ENCODE measurements at places on chromosomes 5 and 9.

DNA sequence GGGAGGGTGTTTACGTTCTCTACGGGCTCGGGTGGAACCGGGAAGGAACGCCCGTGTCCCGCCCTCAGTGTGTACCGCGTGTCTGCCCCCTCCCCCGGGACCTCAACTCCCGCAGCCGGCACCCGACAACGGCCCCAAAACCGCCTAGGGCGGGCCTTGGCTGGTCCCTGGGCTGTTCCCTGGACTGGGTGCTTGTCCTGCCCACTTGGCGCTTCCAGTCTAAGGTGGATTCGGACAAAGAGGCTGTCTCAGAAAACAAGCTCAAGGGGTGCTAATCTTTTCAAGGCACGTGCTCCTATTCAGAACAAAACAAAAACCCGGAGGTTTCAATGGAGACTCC is 379 bp upstream of the CLK4 start:
- no peak for DNase-seq

GRCh38 chr5:92380069-92380770 is 997.1 kb upstream of the ARRDC3 start:
- DNase-seq = no peak

DNA sequence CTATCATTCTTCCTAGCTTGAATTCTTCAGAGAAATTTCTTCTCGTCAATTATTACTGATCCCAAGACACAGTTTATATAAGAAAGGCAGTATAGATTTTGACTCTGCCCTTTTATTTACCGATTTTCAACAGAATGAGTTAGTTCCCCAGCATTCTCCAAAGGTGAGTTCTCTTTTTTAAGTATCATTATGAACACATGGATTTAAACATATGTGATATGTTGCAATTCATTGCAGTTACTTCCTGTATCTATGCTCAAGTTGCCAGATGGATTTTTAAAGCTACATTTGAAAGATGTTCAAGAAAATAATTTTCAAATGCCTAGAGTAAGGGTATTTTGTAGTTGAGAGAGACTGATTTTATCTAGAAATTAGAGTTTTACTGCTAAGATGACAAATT is 8.4 kb downstream of the WDR41 start:
- no peak for DNase-seq

GRCh38 chr9:106953174-106953573 is 90.2 kb downstream of the ZNF462 start:
- DNase-seq = no peak

- DNase-seq = no peak
Observed at GRCh38 chr5:151174612-151175101, 17.1 kb upstream of the ANXA6 start.

DNA sequence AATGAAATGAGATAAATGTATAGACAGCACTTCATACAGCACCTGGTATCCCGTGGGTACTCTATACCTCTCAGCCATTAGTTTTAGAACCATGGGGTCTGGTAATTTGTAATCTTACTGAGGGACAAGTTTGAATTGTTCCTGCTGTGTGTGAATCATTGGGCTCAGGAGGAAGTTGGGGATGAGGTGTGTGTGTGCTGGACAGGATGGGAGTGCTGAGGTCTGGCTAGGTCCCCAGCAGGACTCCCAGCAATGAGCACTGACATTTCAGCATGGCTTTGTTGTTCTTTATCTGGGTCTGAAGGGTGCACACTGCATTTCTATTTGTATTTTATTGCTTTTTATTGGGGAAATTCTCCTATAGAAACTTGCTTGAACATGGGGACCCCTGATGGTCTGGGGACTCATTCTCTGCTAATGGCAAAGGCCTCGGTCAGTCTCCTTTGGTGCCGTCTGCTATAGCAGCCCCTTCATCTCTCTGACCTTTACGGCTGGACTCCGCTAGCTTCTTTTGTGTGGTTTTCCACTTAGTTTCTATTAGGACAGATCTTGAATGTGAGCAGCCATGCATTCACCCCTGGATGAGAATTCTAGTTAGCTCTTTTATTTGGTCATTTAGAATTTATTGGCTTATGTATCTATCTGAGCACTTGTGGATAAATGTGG is 98.1 kb downstream of the SREK1 start:
- no peak for DNase-seq

DNA sequence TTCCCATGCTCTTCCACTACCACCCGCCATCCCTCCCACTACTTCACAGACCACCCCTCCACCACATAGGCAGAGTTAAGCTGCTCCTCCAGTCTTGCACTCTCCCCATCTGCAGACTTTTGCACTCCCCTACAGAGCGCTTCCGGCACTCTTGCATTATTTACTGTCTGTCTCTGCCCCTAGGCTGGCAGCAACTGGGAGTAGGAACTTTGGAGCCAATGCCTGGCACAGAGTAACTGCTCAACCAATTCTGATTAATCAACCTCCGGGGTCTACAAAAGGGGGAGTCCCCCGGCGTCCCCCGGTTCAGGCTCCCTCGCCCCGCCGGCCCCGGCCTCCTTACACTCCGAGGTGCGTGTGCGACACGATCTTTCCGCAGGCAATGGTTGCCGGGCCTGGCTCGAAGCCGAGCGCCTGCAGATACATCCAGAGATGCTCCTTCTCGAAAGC is 498 bp downstream of the HAUS6 start:
- no peak for DNase-seq

DNA sequence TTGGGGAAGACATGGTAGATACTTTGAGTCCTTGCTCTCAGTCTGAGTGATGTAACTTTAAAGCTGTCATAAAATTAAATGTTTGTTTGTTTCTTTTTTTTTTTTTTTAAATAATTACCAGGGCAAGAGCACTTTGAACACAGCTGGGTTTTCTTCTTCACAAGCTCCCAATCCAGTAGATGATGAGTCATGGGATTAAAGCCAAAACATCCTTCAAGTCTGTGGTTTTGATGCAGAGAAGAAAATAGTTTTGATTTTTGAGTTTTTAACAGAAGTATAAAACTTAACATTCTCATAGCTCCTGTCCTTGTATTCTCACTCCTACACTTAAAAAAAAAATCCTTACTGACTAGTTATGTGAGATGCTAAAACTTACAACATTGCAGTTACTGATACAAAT is 34.8 kb upstream of the IL31RA start:
- no peak for DNase-seq

- no peak for DNase-seq
Observed at GRCh38 chr5:73823508-73823925, 197.5 kb downstream of the ARHGEF28 start.

GRCh38 chr9:134661791-134662142 is 20.2 kb downstream of the COL5A1 start:
- DNase-seq = no peak

DNA sequence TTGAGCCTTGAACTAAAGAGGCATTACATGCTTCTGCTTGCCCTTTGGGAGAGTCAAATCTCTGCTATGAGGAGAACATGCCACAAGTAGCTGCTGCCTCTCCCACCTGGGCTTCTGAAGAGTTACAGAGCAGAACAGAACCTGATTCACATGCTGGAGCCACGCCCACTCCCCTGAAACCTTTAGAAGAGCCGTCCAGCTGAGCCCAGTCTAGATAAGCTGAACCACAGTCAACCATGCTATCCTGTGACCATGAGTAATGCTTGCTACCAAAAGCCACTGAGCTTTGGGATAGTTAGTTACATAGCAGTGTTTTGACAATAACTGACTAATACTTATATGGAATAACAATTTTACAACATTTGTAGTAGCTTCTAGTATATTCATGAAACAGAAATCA is 111.0 kb upstream of the VCAN start:
- no peak for DNase-seq

DNA sequence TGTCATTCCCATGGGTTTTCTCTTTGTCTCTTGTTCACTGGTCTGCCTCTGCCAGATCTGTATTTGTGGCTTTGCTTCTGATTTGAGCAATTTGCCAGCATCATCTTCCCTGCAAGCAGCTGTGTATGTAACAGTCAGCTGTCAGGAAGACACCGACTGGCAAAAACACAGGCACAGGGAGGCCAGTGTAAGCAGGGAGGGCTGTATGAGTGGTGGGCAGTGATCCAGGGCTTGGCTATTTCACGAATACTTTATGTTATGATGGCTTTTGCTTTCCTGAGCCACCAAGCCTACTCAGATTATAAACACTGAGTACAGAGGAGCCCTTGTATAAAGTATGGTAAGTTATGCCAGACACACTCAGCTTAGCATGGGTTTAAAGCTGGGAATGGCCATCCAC is 11.6 kb downstream of the BNIP1 start:
- no peak for DNase-seq

DNA sequence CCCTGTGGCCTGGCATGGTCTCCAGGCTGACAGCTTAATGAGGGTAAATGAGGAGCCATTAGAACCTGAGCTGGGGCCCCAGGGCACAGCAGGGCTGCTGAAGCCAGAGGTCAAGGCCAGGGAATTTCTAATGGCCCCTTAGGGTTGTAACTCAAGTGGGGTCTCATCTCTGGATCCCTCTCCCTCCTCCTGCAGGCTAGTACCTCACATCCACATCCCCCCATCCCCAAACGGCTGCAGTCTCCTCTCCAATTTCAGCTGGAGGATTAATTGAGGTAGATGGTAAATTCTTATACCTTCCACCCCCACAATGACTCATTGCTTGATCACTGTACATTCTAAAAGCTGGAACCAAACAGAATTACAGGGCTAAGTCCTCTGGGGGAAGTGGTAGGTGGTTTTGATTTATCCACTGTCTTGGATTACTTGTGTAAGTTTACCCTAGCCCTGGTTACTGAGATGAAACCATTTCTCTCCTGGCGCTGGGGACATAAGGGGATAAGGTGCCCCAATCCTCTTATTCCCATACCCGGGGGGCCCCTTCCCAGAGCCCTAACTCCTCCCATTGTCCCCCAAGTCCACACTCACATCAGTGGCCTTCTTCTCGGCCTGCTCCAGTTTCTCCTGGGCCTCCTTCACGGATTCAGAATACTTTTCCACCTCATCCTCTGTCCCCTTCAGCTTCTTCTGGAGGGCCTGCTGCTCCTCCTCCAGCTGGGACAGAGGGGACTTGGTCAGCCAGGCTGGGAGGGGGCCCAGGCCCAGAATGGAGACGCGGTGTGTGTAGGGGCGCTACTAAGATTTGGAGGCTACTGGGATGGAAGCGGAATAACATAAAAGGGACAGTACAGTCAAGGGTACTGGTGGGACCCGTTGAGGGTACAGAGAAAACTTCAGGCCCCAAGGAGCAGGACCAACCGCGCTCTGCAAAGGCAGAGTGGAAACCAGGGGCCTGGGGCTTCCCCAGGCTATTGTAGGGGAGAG is 875 bp downstream of the TPM2 start:
- DNase-seq = peak; percentile 51

DNA sequence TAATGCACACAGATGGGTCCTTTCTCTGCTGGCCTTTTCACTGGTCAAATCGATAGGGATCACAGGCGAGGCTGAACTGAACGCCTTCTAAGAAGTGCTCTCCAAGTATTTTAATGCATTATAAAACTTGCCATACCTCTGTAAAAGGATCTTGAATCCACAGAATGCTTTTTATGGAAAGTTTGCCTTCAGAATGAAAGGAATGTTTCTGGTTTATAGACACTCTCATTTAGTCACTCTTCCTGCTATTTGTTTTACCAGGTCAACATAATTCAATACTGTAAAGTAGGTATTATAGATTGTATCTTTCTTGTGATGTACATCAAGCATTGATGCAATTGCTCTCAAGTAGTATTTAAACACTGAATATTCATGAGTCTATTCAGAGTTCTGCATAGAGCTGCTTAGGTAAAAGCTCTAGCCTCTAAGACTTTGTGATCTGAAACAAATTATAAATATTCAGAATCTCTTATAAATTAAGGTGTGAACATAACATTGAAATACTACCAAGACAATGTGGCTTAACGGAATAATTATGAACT is 308.4 kb downstream of the ISL1 start:
- DNase-seq = no peak

GRCh38 chr9:71627537-71627936 is 140.8 kb downstream of the CEMIP2 start:
- no peak for DNase-seq

DNA sequence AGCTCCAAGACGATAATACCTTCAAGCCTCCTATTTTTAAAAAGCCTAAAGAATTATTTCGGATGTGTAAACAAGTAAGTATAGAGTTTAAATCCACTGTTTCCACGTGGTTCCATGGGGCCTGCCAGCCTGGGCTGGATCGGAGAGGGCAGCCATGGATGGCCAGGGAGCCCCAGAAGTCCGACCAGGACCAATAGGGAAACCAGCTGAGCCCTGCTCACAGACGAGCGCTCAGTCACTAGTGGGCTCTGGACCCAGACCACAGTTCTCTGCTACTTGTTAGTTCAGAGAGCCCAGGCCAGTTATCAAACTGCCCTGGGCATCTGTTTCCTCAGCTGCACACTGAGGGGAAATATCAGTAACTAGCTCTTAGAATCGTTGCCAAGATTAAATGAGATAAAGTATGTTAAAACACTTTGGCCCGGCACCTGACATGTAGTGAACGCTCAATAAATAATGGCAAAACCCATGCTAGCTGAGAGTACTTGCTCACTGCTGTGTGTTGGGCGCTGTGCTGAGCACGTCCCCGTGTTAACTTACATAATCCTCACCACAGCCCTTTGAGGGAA is 124.8 kb downstream of the RGS3 start:
- DNase-seq = no peak

DNA sequence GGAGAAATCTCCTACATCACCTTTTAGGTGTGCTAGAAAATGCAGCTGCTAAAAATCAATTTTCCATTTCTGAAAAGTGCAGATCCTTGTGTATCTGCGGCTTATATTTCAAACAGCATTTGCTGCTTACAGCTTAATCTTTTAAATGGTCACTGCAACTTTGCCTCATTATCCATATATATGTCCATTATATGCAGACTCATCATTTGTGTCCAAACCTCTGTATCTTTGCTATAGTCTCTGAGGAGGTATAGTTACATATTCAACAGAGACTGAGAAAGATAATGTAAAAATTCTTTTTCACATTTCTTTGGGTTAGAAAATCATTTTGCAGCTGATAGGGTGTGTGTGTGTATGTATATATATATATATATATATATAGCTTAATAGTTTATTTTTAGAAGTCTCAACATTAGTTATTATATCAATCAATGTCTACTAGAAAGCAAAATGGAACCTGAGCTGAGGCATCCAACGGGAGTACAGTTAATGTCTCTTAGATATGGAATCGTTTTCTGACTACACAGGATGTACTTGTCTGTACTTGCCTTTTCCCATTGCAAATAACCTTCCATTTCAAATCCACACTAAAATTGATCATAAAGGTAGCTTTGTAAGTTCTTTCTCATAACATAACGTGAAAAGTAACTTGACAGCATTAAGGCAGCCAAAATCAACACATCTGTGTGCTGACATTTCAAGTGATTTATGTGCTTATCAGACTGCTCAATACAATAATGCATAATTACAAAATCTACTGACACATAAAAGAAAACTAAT is 267.0 kb upstream of the HAPLN1 start:
- DNase-seq = no peak

GRCh38 chr9:23830929-23831730 is 5.1 kb upstream of the ELAVL2 start:
- DNase-seq = no peak

- no peak for DNase-seq
Observed at GRCh38 chr5:67462147-67462546, 265.5 kb upstream of the CD180 start.

DNA sequence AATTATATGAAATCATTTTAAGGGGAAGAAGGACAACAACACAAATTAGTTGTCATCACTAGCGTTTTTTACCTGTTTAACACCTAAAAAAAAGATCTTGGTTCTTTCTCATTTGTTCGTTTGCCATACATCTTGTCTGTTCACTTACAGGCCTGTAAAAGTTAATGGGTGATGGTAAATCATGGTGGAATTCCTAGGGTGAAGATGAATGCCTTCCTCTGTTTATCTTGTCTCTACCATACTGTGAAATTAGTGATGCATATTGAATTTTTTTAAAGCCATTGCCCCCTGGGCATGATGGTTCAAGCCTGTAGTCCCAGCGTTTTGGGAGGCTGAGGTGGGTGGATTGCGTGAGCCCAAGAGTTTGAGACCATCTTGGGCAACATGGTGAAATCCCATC is 46.6 kb downstream of the LRRTM2 start:
- no peak for DNase-seq

Measured in frontal cortex (tissue), 4 donors.